Activated CD4-positive, alpha-beta T cell treated with anti-CD3 and anti-CD28 coated beads, Interleukin-2, amount 50 U/mL, for 48 hours (primary cell): ENCODE measurements at places on chromosomes 11 and 22.
A peak's percentile ranks its signal among the peaks of the same experiment; 100 is the strongest.

GRCh38 chr11:116638463-116638862, 134.3 kb downstream of the BUD13 start:
- DNase-seq: no peak

- no peak for DNase-seq
Observed at GRCh38 chr22:25816522-25817059, 74.6 kb downstream of the MYO18B start.

GRCh38 chr11:47399860-47400767, 8.3 kb upstream of the SLC39A13 start:
- DNase-seq: peak; percentile 29

- no peak for DNase-seq
Observed at GRCh38 chr11:118007040-118007439, 20.8 kb downstream of the IL10RA start.

GRCh38 chr11:85809863-85810262, 1.1 kb downstream of the SYTL2 start:
- DNase-seq: no peak
